Ammon's horn (tissue), 1 donor: ENCODE measurements at places on chromosomes 4 and X.

DNA sequence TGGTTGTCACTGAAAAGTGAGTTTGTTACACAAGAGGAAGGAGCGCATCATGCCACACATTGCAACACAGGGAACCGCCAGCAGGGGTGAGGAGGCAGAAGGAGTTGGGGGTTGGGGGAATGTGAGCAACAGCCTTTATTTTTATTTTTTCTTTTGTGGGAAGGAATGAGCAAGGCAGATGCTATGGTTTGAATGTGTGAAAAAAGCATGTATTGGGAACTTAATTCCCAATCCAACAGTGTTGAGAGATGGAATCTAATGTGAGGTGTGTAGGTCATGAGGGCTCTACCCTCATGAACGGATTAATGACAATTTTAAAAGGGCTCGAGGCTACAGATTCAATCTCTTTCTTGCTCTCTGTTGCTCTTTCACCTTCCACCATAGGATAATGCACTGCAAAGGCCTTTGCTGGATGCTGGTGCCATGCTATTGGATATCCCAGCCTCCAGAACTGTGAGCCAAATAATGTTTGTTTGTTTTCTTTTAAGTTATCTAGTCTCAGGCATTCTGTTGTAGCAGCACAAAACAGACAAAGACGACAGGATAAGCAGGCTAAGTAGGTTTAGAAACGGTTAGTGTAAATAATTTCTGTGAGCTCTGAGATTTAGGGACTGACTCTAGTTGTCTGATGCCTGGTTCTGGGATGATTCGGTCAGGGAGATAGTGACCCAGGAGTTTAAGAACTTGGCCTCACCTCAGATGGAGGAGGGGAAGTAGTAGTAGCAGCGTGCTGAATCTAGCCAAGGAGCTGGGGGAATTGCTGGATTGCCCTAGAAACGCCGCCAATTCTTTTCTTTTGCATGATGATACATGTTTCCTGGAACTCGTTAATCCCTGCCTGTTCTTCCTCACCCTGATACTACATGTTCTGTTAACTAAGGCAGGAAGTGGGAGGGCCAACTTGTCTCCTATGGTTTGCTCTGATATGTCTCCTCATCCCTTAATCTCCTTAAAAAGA is 156.6 kb upstream of the CTSO start:
- no peak for DNase-seq

- DNase-seq, result peak; percentile 37
Observed at GRCh38 chrX:13015536-13016236, 28.7 kb downstream of the FAM9C start.

DNA sequence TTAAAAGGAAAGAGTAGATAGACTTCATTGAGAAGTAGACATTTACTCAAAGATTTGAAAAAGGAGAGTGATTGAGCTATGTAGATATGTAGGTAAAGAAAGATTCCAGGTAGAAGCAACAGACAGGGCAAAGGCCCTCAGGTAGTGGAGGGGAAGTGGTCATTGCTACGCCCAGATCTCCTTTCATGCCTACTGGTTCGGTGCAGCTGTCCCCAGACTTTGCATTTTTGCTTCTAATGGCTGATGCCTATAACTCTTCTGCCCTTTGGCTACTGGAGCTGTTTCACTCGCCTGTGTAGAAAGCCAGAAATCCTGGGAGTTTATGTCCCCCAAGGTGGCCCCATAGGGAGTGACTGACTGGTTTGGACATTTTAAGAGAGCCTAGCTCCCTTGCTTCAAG is 16.9 kb upstream of the ARMCX2 start:
- no peak for DNase-seq

DNA sequence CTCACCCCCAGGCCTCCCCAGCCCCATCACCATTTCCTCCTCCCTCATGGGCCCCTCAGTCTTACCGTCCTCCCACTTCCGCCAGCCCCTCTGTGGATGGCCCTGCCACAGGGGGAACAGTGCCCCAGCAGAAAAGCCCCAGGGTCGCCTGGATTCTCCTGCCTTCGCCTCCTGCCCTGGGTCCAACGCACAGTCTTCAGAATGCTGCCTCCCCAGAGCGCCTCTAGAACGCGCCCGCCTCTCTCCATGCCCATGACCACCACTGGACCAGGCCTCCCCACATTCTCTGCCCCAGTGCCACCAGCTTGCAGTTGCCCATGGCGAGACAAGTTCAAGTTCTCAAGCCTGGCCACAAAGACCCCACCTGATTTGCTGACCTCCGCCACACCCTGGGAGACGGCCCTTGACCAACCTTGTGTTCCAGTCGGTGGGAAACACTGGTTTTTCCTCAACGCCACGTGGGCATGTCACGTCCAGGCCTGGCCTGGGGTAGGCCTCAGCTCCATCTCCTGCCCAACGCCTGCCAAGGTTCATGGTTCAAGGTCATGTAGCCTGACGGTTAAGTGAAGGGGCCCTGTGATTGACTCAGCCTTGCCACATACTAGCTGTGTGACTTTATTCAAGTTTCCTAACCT is 634 bp upstream of the PLXNB3 start:
- no peak for DNase-seq

GRCh38 chr4:124953061-124953460 is 240.5 kb upstream of the ANKRD50 start:
- no peak for DNase-seq

DNA sequence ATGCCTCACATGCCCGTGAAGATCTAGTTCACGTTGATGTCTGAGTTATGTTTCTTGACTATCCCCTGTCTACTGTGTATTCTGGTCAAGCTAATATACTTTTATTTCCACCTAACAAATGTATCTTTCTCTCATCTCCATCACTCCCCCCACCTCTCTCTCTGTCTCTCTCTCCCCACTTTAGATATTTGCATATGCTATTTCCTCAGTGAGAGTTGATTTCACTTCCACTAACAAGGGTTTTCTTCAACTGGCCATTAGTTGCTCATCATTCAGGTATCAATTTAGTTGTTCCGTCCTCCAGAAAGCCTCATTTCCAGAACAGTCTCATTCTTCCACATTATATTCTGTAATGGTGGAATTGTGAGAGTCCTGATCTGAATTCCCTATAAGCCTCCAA is 1777.8 kb upstream of the TENM3 start:
- no peak for DNase-seq

GRCh38 chr4:152901205-152901604 is 34.9 kb upstream of the FHDC1 start:
- peak; percentile 30 for DNase-seq

- DNase-seq, result peak; percentile 33
Observed at GRCh38 chrX:68249401-68249831, 183.9 kb downstream of the OPHN1 start.

- DNase-seq, result no peak
Observed at GRCh38 chr4:109238746-109239145, 63.7 kb downstream of the COL25A1 start.

- DNase-seq, result no peak
Observed at GRCh38 chr4:99651811-99652485, 5.7 kb downstream of the C4orf54 start.

DNA sequence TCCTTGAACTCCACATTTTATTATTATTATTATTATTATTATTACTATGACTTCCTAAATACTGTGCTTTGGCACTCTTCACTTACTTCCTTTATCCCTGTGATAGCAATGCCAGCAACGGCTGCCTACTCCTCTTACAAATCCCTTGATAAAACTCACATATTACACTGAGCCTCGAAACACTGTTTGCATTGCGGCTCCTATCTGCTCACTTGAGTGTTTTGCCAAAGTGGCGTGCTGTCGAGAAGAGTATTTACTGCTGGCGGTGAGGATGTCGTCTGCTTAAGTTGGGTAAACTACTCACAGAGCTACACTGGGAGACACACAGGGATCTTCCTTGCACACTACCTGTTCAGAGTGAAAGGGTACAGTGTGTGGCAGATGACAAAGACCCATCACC is 143.4 kb upstream of the VCX3A start:
- no peak for DNase-seq

DNA sequence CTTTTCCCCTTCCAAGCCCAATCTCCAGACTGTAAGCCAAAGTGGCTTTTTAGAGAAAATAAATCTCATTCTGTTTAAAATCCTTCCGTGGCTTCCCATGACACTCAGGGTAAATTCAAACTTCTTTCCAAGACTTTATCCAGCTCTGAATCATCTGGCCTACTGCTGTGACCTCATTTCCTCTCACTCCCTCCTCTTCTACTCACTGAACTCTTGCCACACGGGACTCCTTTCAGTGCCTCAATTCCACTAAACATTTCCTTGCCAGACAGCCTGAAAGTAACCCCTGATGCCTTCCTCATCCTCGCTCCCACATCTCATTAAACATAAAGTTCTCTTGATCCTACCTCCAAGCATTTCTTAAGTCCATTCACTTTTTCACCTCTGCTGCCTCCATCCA is 27.8 kb upstream of the RNF128 start:
- DNase-seq, result no peak

DNA sequence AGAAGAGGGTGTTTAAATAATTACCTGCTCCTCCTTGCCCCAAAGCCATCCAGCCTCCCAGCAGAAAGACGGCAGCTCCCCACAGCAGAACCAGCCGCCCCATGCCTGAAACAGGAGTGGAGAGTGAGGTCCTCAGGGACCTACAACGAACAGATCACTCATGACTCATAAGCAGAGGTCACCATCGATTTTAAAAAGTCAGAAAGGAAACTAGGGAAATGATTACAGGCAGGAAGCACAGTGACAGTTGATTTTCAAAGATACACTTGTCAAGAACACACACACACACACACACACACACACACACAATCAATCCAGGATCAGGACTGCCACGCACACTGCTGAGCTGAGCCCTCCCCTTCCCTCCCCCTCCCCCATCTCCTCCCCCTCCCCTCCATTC is at the start of gene CRLF2:
Gene CRLF2, minus strand, starts transcription at position 118 of the 400 bp plus-strand sequence. Its CDS starts 15 bp downstream, at position 103.
- no peak for DNase-seq

- no peak for DNase-seq
Observed at GRCh38 chr4:3284734-3285557, 7.9 kb upstream of the RGS12 start.

DNA sequence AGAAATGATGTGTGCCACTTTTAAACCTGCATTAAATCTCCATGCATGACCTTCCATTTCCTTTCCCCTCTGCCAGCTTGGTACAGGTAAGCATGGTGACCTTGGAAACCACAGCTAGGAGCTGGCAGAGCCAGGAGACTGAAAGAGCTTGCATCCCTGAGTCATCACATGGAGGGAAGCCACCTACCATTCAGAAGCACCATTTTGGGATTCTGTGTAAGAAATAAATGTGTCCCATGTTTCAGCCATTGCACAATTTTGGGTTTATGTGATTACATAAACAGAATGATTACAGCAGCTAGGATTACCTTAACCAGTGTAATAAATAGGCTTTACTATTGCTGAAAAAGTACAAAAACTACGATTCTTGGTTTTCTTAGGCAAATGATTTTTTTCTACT is 17.3 kb upstream of the CCDC149 start:
- no peak for DNase-seq

GRCh38 chrX:119398587-119398973 is 556 bp upstream of the SLC25A43 start:
- no peak for DNase-seq

DNA sequence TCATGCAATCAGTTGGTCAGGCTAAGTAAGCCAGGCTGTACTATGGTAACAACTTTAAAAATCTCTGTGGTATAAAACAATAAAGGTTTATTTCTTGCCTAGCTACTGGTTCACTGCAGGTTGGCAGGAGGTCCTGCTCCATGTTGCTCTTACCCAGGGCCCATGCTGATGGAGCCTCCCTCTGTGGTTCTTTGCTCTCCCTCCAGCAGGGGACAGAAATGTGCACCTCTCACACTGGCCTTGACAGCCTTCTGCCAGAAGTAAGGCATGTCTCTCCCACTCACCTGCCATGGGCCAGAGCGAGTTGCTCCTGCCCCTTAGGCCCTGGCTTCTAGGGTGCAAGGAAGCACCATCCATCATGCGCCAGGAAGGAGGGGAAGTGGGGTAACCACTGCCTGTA is 31.1 kb downstream of the CLDN22 start:
- no peak for DNase-seq

DNA sequence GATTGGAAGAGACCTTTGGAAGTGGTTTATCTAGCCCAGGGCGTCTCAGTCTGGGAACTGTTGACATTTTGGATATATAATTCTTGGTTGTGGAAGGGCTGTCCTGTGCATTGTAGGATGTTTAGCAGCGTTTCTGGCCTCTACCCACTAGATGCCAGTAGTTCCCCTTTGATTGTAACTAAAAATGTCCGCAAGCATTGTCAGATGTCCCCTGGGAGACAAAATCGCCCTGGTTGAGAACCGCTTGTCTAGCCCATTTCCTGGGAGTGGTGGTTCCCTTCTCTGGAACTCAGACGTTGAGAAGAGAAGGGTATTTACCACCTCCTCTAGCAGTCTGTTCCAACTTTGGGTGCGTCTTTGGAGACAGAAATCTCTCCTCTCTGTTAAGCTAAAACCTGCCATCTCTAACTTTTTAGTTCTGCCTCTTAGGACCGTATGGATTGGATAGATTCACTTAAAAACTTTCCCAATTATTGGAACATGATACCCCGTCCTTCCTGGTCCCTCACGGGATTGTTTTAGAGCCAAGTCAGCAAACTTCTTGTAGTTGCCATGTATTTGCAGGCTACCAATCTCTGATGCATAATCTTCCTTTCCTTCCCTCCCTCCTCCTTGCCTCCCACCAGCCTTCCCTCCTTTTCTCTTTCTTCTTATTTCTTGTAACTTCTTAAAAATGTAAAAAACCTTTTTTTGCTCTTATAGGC is 13.9 kb downstream of the TMEM165 start:
- peak; percentile 55 for DNase-seq

DNA sequence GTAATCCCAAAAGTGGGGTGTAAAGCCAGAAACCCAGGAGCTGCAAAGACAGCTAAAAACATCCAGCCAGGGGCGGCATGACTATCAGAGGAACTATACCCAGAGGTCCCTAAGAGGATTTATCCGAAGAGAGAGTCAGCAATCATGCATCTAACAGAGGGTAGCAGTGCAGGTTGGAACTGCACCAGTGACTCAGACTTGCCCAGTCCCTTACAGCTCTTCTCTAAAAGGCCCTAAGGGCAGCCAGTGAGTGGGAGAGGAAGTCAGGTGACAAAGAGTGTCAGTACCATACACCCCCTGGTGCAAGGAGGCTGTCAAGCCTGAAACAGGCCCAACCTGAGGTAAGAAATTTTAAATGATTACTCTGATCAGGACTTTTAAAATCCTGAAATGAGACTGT is 88.1 kb downstream of the CAMK2D start:
- DNase-seq, result no peak

- DNase-seq, result peak; percentile 68
Observed at GRCh38 chr4:150010525-150011126, 67.6 kb upstream of the DCLK2 start.

DNA sequence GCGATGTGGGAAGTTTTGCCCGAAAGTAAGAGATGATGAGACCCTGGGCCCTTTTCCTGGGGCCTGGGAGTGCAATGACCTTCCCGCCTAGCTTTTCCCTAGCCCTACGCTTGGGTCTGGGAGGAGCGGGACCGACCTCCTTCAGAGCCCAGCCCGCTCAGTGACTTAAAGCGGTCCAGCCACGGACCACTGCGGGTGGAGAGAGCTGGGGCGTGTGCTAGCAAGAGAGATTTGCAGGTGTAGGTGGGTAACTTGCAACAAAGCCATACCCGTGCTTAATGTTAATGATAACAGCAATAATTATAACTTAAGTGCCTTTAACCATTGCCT is 503 bp upstream of the PDE5A start:
- no peak for DNase-seq

GRCh38 chr4:113433116-113433515 is 328.4 kb downstream of the CAMK2D start:
- DNase-seq, result no peak
